Activated CD4-positive, alpha-beta T cell treated with anti-CD3 and anti-CD28 coated beads, Interleukin-2, amount 10 ng/mL, durations not matched to agents 7 days and 5 days (primary cell): ENCODE measurements at places on chromosomes 3 and 15. TPM values are rescaled to one million over a fixed set of nuclear protein-coding genes. Genes with fewer than 3 reads are reported as not detected.

Gene KLHL6
- total RNA-seq, result 40.4 TPM

Gene CAV3
- total RNA-seq, result not detected

Gene EXOSC7
- 40.2 TPM for total RNA-seq

Gene CXCR6
- total RNA-seq, result 18.0 TPM

Gene DLL4
- not detected for total RNA-seq

Gene SNTN
- total RNA-seq, result not detected

Gene KBTBD13
- not detected for total RNA-seq

Gene NEK4
- total RNA-seq, result 22.2 TPM

Gene SLTM
- total RNA-seq, result 116 TPM

Gene BFSP2
- total RNA-seq, result 0.33 TPM

Gene PLCH1
- total RNA-seq, result 0.37 TPM

Gene PARP15
- total RNA-seq, result 40.9 TPM

Gene AAGAB
- total RNA-seq, result 45.3 TPM

- DNase-seq, result no peak
Measured at GRCh38 chr15:55802600-55803376, 59.8 kb upstream of the PRTG start.

- no peak for DNase-seq
Measured at GRCh38 chr15:88833731-88834100, 30.5 kb downstream of the ACAN start.

GRCh38 chr3:82942041-82942440 is 1180.6 kb upstream of the GBE1 start:
- no peak for DNase-seq

GRCh38 chr3:118817748-118818165 is 216.9 kb downstream of the IGSF11 start:
- peak; percentile 54 for DNase-seq

GRCh38 chr3:57646723-57647122 is 46.2 kb downstream of the DENND6A start:
- no peak for DNase-seq

GRCh38 chr3:141442446-141442845 is 44.4 kb upstream of the RASA2 start:
- DNase-seq, result no peak

DNA sequence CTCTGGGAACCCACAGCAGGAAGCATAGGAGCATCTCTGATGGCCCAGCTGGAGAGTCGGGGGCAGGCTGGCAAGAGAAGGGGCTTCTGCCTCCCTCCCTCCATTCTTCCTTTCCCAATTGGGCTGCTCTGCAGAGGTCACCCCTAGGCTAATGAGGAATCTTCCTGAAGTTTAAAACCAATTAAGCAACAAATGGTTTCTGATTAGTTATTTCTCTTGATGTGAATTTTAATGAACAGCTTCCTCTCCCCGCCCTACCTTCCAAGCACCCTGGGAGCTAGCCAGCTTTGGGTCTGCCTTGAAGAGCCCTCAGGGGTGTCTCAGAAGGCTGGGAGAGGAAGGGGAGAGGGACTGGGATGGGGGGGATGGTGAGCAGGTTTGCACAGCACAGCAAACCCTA is 24.6 kb upstream of the HCN4 start:
- DNase-seq, result no peak

- no peak for DNase-seq
Measured at GRCh38 chr3:143450632-143451031, 331.1 kb downstream of the CHST2 start.

DNA sequence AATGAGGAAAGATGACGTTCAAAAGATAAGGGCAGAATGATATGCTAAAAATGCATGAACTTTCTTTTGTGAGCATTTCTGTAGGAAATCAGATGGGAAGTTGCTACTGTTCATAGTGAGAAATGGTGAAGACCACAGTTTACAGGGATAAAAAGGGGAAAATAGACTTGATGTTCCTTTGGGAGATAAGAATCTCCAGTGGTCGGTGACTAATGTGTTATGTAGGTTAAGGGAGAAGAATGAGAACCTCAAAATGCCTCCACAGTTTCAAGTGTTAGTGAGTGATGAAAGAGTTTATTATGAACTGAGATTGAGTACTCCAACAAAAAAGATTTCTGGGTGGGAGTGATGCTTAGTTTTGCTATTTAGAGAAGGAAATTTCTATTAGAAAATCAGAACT is 247.2 kb downstream of the LSAMP start:
- DNase-seq, result no peak

- no peak for DNase-seq
Measured at GRCh38 chr3:33433843-33434242, 6.4 kb downstream of the UBP1 start.

DNA sequence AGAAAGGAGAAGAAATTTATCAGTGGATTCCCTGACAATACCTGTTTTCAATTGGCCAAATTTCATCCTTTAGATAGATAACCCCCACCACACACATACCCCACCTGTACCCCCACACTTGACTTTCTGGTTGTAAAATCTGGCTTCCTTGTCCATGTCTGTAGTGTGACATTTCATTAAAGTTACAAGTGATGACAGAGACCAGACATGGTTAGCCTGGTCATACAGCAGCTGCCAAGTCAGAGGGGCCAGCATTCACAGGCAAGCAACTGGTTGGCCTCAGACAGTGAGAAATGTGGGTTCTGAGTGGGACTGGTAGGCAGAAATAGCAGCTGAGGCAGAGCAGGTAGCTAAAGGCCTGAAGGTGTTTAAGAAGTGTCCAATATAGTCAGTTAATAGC is 238.6 kb upstream of the SOX14 start:
- DNase-seq, result no peak

- no peak for DNase-seq
Measured at GRCh38 chr3:101381809-101382208, 61.4 kb upstream of the IMPG2 start.

- no peak for DNase-seq
Measured at GRCh38 chr3:49198611-49199230, 27.3 kb downstream of the KLHDC8B start.

GRCh38 chr3:185089751-185090150 is 63.1 kb downstream of the C3orf70 start:
- DNase-seq, result no peak

GRCh38 chr15:73873889-73874511 is 636 bp downstream of the TBC1D21 start:
- peak; percentile 60 for DNase-seq

GRCh38 chr3:192915722-192916121 is 1.9 kb downstream of the MB21D2 start:
- DNase-seq, result no peak

GRCh38 chr3:53495520-53496391 is 1.3 kb downstream of the CACNA1D start:
- DNase-seq, result no peak

- DNase-seq, result no peak
Measured at GRCh38 chr3:157581371-157581770, 78.2 kb upstream of the VEPH1 start.

GRCh38 chr3:150135287-150135721 is 164.6 kb upstream of the PFN2 start:
- no peak for DNase-seq

- DNase-seq, result no peak
Measured at GRCh38 chr3:37466660-37467359, 292.4 kb upstream of the LRRFIP2 start.

GRCh38 chr3:57960174-57960505 is 48.1 kb upstream of the FLNB start:
- DNase-seq, result no peak

GRCh38 chr3:71064291-71064955 is 519.1 kb downstream of the FOXP1 start:
- DNase-seq, result peak; percentile 76

DNA sequence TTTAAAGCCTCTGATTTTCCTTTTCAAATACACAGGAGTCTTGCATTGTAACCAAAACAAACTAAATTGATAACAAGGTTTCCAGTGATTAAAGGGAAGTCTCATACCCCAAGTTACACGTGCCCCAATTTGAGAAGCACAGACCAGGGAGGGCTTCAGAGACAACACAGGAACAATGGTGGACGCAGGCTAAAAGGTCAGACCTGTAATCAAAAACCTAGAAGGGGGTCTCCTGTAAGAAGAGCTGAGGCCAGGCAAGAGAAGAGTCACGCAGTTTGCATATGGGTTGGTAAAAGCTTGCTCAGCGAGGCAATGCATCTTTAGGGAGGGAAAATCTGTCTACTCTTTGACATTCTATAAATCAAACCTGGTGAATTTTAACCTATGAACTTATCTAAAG is 58.6 kb upstream of the MCF2L2 start:
- no peak for DNase-seq

DNA sequence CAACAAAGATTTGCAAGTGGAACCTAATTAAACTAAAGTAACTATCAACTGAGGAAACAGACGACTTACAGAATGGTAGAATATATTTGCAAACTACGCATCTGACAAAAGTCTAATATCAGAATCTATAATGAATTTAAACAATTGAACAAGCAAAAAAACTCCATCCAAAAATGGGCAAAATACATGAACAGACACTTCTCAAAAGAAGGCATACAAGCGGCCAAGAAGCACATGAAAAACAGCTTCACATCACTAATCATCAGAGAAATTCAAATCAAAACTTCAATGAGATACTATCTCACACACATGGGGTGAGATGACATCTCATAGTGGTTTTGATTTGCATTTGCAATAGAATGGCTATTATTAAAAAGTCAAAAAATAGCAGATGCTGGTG is 128.6 kb downstream of the POLR2M start:
- DNase-seq, result no peak

DNA sequence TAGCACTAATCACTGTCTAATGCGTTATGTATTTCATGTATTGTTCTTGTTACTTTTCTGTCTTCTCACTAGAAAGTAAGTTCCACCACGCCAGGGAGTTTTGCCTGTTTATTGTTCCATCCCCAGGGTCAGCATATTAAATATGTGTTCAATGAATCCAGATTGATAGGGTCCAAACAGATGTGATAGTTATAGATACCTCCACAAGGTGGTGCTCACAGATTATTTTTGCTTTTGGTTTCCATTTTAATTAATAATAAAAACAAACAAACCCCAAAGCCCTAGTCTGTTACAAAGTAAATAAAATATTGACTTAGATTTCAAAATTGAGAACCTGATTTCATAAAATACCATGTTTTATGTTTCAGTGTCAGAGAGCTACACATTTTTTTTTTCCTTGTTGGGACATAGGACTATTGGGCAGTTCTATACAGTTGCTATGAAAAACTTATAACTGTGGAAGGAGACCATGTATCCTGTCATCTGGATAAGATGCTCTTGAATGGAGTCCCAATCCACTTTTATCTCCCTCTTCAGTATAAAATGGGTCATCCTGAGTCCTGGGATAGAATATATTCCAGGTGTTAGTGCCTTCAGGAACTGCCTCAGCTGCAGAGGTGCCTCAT is 12.4 kb downstream of the OTOL1 start:
- no peak for DNase-seq

DNA sequence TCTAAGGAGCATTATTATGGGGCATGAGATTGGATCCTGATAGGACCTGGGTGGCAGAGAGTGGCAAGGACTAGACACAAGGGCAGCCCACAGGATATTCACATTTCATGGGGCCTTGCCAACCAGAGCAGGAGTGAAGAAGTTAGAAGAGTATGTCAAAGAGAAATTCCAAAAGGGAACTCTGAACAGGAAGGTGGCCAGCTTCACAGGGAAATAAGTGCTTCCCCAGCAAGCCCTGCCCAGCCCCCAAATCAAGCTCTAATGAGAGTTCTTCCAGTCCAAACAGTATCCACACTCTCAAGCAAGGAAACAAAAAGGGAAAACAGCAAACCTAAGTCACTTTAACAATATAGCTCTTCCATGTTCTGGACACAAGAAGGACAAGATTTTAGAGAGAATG is 130.2 kb upstream of the COL8A1 start:
- no peak for DNase-seq

DNA sequence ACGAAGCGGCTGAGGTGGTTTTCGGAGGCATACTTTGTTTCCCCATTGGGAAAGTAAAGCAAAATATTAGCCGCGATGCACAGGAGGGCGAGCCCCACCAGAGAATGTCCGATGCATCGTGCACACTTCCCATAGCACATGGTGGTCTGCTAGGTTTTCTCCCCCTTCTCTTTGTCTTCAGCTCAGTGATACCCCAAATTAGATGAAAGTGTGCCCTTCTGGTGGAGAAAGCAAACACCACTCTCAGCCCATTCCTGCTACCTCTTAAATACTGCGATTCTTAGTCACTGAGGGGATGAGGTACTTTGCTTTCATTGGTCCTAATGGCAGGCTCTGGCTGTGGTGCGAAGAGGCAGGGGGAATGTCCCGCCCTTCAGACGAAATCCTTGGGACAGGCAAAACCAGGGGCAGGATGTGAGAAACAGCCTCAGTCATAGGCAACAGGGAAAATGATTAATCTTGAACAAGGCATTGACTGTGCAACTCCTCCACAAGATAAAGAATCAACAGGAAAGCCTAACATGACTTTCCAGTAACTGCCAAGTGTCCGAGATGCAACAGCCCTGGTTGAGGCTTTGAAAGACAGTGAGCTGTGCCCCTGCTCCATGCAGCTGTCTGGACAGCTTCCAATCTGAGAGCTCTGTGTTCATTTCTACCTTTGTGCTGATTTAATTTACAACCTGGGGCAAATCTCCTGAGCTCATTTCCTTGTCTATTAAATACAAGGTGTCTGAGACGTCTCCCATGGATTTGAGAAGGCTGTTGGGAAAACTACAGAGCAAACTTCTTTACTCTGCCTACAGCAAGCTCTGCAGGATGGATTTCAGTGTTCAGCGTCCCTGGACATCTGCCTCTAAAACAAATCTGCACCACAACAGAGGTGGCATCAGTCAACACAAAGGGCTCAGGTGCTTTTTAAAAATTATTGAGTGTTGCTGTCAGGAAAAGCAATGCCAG is at the start of gene TM4SF1:
Gene TM4SF1, minus strand, starts transcription at position 242 of the 957 bp plus-strand sequence. Its CDS starts 102 bp downstream, at position 140.
- no peak for DNase-seq

DNA sequence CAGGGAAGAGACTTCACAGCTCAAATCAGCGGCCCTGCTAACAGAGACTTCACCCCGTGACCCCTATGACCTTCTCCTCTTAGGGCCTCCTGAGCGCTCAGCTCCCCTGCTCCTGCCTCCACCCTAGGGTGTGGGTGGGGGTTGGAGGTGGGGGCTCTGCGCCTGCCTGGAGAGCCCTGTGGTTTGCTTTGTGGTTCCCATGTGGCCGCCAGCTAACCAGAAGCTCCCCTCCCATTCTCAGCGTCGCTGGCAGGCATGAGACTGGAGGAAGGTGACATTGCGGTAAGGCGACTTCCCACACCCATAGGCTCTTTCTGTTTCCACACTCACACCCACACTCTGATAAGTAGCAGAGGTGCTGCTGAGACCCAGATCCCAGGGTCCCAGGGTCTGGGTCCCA is 27.6 kb downstream of the XYLB start:
- peak; percentile 63 for DNase-seq

DNA sequence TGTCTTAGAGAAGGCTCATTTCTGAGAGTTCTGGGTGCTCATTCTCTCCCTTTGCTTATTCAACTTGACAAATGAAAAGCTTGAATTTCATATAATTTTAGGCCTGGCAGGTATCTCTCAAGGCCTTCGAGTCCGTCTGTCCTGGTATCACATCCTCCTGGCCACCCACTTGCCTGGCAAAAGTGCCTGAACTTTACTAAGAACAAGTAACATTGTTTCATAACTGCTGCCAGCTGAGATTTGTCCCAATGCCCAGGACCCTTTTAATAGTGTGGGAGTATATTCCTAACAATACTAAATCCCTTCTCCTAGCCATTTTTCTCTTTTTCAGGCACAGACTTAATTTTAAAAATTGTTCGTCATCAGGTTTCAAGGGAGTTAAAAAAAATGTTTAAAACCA is 18.1 kb downstream of the LARP6 start:
- no peak for DNase-seq
